NCI-H146 (cell line): ENCODE measurements at places on chromosomes 6 and 20.

DNA sequence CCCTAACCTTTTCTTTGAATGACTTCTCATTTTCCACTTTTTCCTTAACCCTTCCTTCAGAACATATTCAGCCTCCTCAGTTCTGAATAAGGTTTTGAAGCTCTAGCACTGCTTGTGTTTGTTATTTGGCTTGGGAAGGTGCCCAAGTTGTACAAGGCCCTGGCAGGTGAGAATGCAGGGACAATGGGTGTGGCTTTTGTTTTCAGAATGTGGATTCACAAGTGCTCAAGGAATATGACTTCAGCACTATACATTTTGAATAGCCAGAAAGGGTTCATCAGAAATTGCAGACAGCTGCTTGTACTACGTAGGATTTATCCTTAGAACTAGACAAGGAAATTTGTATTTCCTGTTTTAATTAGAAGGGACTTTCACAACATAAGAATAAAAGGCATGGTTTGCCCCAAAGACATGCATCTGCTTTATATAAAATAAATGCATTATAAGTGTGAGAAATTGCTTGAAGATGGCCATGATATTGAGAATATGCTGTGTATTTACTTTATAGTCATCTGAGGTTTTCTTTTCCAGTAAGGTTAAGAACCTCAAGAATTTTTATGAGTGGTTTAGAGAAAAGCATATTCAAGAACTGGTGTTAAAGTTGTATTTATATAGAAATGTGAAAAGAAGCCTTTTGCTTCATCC, 29.3 kb upstream of the PRDM1 start:
- no peak for DNase-seq

GRCh38 chr20:62922451-62922921, 3.8 kb downstream of the DIDO1 start:
- no peak for DNase-seq

DNA sequence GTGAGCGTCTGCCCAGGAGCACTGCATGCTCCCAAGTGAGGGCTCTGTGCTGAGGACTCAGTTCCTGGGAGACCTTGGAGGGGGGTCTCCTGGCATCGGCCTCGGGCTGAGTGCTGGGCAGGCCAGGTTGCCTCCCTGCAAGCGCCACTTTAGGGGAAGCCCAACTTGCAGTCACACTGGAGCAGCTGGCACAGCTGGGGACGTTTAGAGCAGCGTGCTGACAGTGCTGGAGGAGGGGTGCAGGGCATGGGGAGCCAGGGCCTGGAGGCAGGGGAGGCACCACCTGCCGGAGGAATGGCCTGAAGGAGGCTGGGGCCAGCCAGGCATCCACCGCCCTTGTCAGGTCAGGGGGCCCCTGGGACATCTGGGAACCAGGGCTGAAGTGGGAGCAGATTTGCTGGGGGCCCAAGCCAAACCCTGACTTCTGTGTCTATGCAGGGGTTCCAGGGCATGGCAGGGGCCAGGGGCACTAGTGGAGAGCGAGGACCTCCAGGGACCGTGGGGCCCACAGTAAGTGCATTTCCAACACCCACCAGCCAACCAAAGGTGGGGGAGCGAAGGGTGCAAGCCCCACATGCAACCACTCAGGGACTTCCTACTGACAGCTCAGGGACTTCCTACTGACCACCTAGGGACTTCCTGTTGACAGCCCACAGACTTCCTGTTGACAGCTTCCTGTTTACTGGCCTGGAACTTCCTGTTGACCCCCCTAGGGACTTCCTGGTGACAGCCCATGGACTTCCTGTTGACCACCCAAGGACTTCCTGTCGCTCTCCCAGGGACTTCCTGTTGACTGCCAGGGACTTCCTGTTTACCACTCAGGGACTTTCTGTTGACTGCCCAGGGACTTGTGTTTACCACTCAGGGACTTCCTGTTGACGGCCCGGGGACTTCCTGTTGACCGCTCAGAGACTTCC, 33.6 kb downstream of the COL20A1 start:
- DNase-seq = no peak

DNA sequence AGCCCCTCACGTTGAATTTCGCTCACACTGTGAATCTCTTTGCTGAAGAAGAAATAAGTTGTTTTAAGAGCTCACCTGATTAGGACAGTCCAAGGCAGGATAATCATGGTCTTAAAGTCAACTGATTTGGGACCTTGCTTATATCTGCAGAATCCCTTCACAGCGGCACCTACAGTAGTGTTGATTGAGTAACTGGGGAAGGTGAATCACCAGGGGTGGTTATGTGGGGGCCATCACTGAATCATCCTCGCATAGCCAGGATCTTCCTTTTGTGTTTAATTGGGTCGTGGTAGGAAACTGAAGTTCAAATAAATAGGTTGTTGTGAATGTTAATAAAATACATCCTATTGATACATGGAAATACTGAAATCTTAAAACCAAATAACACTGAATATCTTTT, 20.2 kb upstream of the MICA start:
- no peak for DNase-seq

- no peak for DNase-seq
Observed at GRCh38 chr20:50450493-50450826, 59.7 kb upstream of the PTPN1 start.

- DNase-seq = no peak
Observed at GRCh38 chr6:15132854-15133670, 112.8 kb upstream of the JARID2 start.

- DNase-seq = no peak
Observed at GRCh38 chr6:37011656-37012378, 6.4 kb downstream of the FGD2 start.

GRCh38 chr20:4122926-4123325, 107.6 kb upstream of the RNF24 start:
- no peak for DNase-seq

DNA sequence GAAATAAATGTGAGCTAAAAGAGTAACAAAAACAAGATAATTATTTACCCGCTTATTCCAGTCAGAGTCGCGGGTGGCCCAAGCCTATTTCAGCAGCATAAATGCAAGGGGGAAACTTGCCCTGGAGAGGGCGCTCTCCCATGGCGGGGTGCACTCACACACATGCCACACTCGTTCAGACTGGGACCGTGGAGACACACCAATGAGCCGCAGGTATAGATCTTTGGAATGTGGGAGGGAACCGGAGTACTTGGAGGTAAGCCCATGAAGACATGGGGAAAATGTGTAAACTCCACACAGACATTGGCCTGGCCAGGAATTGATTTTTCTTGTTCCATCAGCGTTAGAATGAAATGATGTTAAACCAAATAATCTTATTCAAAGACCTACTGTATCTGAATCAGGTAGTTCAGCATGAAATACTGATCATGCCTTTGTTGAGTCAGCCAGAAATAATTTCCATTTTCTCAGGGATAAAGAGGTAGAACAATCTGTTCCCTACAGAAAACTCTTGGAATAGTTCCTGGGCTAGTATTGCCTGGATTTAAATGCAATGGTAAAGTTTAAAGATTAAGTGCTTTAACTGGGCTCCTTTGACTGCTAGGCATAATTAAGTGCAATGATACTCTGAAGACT, 191.5 kb downstream of the MCHR2 start:
- no peak for DNase-seq

DNA sequence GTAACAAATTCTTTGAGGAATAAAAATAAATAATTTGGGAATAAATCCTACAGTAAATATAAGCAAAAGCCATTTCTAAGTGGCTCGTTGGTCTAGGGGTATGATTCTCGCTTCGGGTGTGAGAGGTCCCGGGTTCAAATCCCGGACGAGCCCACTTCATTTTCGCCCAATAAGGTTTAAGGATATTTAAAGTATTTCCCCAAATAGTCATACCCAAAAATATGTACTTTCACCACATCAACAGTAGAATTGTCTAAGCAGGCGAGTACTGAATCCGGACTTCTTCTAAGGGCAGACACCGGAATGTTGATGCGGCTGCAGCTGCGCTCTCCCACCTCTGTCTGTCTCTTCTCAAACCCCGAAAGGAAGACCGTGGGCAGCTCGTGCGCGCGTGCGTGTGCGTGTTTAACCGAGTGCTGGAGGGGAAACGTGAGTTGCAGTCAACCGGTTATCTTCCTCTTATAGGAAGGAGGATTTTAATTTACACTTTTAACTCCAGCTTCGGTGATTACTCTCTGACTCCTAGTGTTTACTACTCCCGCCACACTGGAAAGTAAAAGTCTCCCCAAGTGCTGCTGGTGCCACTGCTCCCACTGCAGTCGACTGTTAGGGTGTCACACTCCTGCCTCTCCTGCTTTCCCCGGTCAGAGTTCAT, 155.7 kb upstream of the PRSS16 start:
- DNase-seq = no peak

DNA sequence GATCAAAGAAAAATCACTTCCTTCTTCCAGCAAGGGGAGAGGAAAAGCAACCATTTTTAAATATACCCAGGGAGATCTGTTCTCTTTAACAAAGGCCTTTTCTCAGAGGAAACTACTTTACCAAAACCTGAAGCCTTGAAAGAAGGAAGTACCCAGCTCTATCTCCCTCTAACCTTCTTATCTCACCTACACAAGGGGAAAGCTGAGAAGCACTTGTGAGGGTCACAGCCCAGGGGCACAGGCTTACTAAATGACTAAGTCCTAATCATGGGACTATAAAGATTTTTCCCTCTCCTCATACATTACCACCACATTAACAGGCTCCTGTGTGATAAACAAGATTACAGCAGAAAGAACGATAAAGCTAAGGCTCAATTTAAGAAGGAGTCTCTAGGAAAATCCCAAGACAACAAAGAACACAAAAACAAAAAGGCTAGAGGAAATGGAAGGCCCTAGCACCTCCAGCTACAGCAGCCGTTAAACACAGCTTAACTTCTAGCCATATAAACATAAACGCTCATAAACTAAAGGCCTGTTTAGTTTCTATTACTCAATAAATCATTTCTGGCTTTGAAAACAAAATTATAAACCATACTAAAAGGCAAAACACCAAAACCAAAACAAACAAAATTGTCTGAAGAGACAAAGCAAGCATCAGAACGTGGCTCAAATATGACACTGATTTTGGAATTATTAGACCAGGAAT, 284.9 kb upstream of the ECI2 start:
- DNase-seq = no peak

DNA sequence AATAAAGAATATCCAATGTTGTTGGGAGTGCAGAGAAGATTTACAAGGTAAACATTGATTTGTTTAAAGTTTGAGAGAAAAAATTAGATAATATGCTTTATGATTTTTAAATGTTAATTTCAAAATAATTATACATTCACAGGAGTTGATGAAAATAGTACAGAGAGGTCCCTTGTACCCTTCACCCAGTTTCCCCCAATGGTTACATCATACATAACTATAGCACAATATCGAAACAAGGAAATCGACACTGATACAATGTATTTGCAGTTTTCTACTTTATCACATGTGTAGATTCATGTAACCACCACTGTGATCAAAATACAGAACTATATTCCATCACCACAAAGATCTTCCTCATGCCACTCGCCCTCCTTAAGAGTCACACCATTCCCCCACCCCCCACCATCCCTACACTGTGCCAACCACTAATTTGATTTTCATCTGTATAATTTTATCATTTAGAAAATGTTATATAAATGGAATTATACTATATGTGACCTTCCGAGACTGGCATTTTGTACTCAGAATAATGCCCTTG, 11.7 kb upstream of the HLA-DRA start:
- no peak for DNase-seq

- DNase-seq = peak; percentile 10
Observed at GRCh38 chr20:6714279-6714711, 53.2 kb upstream of the BMP2 start.

- no peak for DNase-seq
Observed at GRCh38 chr20:1537731-1538058, 19.8 kb downstream of the SIRPD start.

DNA sequence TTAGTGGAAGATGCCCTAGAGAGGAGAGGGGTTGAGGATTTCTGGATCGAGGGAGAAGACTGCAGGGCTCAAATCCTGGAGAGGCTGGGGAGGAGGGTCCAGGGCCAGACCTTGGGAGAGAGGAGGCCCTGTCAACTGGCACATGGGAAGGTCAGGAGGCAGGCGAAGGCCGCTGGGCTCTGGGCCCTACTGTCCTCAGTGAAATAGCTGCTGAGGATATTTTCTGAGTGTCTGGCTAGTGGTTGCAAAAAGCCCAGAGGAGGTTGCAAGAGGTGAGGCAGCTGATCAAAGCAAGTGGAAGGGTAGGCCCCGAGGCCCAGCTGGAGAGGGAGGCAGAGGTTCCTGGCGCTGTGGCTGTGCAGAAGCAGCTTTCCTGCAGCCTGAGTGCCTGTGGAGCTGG, 103.4 kb upstream of the MLN start:
- DNase-seq = no peak

DNA sequence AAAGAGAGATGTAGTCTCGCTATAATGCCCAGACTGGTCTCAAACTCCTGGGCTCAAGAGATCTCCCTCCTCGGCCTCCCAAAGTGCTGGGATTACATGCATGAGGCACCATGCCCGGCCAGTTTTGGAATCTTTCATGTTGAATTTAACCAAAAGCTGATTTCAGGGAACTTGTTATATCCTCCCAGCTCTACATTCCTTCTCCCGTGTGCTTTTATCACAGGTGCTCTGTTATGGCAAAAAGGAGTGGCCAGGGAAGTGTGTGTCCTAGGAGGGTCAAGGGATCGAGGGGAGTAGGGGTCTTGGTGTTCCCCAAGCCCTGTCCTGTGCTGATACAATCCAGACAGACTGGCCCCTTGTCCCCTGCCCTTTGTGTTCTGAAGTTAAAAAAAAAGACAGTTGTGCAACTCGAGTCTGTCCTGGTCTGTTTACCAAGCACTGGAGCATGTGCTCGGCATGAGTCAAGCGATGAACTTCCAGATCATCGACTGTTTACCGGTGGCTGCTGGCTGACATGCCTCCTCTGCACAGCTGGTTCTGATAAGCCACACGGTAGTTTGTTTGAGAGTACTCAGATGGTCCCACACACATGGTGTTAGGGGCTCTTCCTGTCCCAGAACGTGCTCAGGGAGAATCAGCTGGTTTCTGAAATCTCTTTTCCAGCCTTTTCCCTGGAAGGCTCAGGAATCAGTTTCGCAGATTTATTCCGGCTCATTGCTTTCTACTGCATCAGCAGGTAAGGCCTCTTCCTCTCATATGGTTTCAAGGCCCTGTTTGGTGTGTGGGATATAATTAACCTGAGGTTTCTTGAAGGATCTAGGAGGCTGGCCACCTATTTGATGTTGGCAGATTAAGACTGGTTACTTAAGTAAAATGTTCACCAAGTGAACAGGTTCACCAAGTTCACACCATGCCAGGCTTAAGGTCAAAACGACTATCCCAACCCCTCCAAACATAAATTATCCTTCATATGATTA, 52.6 kb upstream of the NAA20 start:
- DNase-seq = peak; percentile 18

- no peak for DNase-seq
Observed at GRCh38 chr6:128118401-128118800, 217.5 kb upstream of the THEMIS start.

- no peak for DNase-seq
Observed at GRCh38 chr6:33576668-33577067, 3.4 kb downstream of the BAK1 start.
